ENCODE measurements at places on chromosomes 13 and 19.

- no peak for DNase-seq
These were observed 108.9 kb downstream of the RBM26 start for GRCh38 chr13:79297128-79297527.

DNA sequence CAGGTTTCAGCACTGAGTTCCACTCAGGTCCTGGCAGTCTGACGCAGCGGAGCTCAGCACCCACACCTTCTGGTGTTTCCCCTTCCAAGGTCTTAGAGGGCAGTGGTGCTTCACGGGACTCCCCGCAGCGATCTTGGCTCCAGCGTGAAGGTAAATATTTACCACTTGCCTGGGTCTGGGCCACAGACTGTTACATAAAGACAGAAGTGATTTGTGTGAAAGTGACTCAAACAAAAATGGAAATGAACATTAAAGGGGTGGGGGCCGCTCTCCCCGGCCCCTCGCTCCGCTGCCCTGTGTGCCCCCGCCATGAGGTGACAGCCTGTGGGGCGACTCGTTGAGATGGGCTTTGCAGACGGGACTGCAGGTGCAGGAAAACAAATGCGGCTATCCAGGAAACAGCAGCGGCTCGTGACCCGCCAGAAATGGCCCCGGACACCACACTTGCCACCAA lies 55.0 kb downstream of the GGACT start:
- DNase-seq, result no peak

GRCh38 chr13:111949311-111949710 lies 117.6 kb upstream of the SOX1 start:
- no peak for DNase-seq

DNA sequence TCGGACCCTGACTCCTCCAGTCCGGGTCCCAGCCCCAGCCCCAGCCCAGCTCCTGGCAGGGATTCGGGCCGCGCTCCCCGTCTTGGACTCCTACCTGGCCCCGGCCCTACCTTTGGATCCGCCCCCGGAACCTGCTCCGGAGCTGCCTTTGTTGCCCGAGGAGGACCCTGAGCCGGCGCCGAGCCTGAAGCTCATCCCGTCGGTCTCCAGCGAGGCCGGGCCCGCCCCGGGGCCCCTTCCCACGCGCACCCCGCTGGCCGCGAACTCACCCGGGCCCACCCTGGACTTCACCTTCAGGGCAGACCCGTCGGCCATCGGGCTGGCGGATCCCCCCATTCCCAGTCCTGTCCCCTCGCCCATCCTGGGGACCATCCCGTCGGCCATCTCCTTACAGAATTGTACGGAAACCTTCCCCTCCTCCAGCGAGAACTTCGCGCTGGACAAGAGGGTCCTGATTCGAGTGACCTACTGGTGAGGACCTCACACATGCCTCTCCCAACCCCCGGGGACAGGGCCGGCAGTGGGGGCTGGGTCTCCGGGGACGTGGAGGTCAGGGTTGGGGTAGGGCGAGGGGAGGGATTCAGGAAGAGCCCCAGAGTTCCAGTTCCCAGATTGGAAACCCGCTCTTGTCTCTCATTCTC lies 732 bp downstream of the SELENOV start:
- DNase-seq, result no peak

- no peak for DNase-seq
These were observed 53.0 kb downstream of the DPY19L3 start for GRCh38 chr19:32458500-32459123.

- no peak for DNase-seq
These were observed 53.5 kb downstream of the KATNAL1 start for GRCh38 chr13:30253830-30254229.

GRCh38 chr13:49980266-49980665 lies 16.6 kb upstream of the TRIM13 start:
- no peak for DNase-seq

DNA sequence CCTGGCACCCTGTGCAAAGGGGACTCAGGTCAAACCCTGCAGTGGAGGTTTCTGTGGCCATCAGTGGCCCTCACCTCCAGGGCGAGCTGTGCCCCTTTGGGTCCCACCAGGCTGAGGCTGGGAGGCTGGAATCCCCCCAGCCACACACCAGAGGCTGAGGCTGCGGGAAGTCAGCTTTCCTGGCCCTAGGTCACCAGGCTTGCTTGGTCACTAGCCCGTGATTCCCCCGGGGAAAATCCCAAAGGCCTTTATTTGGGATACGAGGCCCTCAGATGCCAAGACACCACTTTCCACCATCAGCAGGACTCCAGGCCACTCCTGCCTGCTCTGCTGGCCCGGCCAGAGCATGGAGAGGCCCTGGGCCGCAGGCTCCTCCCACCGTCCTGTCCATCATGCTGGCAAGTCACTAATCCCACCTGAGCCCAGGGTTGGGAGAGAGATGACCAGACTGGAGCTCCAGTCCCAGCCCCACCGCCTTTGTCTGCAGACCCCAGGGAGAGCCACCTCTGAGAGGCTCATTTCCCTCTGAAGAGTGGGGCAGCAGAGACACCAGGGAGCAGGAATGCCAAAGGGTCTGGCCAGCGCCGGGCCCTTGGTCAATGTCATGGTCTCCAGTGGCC lies 4.7 kb downstream of the NKPD1 start:
- no peak for DNase-seq

GRCh38 chr19:42420055-42420544 lies 7.1 kb downstream of the LIPE start:
- no peak for DNase-seq

- no peak for DNase-seq
These were observed 4.4 kb upstream of the SRRM5 start for GRCh38 chr19:43607238-43608205.

GRCh38 chr13:23634897-23635296 lies 64.7 kb downstream of the TNFRSF19 start:
- DNase-seq, result no peak

GRCh38 chr13:106496072-106496997 lies 39.1 kb downstream of the EFNB2 start:
- DNase-seq, result no peak

GRCh38 chr13:50357586-50358118 lies 342.4 kb downstream of the KCNRG start:
- peak; percentile 73 for DNase-seq

GRCh38 chr19:30350692-30351663 lies 21.2 kb upstream of the ZNF536 start:
- DNase-seq, result no peak

DNA sequence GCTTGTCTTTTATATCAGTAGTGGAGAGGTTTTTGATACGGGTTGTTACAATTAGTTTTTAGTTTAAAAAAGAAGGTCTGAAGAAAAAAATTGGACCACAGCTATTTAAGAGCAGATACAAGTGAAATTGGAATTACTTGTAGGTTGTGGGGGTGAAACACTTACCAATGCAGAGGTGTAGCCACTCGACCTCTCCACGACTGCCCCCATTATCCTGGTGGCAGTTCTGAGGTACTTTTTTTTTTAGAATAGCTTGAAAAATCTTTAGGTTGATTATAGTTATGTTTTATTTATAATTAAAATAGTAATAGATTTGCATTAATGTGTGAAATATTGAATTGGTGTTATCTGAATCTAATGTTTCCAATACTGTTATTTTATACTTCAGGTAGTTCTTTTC lies 60.7 kb downstream of the PAN3 start:
- DNase-seq, result no peak

- no peak for DNase-seq
These were observed 36.2 kb downstream of the GPC6 start for GRCh38 chr13:93262729-93263345.

DNA sequence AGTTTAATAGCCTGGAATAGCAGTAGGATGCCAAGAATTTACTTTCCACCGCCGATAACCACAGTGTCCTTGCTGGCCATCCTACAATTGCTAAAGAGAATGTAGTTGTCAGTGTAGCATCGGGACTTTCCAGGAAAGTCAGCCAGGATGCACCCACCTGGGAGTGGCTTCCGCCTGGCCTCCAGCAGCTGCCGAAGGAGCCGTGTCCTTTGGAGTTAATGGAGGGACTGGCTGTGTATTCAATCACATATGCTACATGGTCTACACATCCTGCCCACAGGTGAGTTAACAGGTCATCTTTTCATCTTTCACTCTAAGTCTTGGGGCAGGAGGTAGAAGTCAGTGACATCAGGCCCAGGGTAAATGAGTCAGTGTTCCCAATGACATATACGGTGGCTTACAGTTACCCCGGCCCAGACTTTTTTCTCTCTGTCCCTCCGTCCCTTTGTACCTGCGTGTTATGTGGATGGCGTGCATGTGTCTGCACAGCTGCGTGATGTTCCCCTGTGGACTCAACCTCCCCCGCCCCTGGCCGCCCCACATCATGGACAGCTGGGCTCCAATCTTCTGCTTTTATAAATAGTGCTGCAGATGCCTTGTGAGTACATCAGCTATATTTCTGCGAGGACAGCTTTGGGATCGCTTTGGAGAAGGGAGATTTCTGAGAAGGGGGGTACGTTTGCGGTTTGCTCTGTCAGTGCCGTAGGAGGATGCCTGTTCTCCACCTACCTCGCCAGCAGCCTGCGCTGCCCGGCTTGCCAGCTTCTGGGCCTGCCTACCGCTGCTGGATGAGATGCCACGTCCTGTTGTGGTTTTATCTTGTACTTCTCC lies 63.1 kb downstream of the ATP11A start:
- peak; percentile 49 for DNase-seq

- no peak for DNase-seq
These were observed 30.7 kb downstream of the CEACAM1 start for GRCh38 chr19:42497492-42498168.

DNA sequence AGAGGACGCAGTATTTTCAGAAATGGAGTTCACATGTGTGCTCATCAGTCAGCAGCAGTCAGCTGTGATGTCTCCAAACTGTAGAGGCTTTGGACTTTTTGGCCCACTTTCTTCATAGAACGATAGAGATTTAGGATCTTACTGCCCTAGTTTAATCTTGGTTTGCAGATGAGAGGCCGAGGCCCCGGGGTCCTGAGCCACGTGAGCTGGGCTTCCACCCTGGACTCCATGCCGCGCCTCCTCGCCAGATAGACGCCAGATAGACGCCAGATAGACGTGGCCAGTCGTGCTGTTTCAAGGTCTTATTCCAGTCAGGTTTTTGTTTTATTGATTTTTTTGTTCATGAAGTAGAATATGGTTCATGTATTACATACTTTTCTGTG lies 11.7 kb upstream of the MCF2L start:
- no peak for DNase-seq

DNA sequence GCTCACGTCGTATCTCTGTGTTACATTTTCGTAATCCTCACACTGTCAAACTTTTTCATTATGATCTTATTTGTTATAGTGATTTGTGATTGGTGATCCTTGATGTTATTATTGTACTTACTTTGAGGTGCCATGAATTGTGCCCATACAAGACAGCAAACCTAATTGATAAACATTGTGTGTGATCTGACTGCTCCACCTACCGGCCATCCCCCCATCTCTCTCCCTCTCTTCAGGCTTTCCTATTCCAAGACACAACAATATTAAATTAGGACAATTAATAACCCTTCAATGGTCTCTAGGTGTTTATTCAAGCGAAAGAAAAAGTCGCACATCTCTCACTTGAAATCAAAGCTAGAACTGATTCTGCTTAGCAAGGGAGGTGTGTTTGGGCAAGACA lies 349.3 kb downstream of the RBM26 start:
- DNase-seq, result no peak

GRCh38 chr19:55452749-55453346 lies 8.6 kb downstream of the ISOC2 start:
- peak; percentile 94 for DNase-seq

DNA sequence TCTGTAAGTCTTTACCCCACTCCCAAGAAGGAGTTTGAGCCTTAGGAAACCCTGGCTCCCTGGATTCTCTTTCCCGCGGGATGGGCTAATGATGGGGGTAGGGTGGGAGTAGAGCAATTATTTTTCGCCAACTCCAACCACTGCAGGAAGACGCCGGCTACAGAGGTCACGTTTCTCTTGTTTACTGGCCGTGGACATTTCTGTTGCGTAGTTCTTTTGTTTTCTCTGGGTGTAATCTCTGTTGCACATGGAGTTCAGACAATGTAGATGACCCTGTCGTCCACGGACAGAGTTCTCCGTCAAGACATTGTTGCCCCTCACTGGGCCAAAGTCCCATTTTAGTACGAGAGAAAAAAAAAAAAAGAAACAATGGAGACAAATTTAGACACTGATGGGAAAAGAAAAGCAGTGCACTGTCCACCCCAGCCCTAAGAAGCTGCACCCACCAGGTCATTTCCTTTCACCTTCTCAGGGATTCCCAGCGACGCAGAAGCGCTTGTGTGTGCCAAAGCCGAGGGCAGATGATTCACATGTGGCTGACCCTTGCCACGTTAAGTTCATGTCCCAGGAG lies 133.9 kb upstream of the ARGLU1 start:
- DNase-seq, result no peak

DNA sequence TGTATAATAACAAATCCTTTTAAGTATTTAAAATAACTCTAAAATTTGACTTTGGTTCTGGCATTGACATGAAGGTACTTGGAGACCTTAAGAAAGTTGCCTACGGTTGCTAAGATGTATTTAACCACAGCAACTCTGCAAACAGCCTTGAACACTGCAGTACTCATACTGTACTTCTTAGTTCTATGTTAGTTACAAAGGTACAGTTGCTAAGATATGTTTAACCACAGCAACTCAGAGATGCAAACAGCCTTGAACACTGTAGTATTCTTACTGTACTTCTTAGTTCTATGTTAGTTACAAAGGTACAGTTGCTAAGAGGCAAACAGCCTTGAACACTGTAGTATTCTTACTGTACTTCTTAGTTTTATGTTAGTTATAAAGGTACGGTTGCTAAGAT lies 268.3 kb upstream of the MIR17HG start:
- DNase-seq, result no peak

GRCh38 chr19:1270854-1271527 lies 1.9 kb downstream of the CIRBP start:
- no peak for DNase-seq

- DNase-seq, result no peak
These were observed 422.0 kb downstream of the FGF14 start for GRCh38 chr13:101979825-101980224.

Data from femur (tissue), 1 donor.